ENCODE measurements at places on chromosomes 4 and X.

DNA sequence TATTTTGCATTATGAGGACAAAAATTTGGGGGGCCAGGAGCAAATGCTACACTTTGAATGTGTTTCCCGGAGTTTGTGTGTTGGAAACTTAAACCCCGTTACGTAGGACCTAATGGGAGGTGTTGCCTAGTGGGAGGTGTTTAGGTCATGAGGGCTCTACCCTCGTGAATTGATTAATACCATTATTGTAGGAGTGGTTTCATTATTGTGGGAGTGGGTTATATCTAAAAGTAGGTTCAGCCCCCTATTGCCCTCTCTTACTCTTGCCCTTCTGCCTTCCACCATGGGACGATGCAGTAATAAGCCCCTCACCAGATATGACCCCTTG lies 15.5 kb downstream of the UBA6 start:
- DNase-seq: no peak

DNA sequence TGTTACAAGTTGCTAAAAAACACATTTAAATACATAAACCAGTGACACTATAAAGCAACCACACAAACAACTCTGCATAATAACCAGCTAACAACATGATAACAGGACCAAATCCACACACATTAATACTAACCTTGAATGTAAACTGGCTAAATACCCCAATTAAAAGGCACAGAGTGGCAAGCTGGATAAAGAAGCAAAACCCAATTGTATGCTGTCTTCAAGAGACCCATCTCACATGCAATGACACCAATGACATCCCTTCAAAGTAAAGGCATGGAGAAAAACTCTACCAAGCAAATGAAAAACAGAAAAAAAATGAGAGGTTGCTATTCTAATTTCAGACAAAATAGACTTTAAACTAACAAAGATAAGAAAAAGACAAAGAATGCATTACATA lies 34.4 kb upstream of the USP46 start:
- DNase-seq: no peak

DNA sequence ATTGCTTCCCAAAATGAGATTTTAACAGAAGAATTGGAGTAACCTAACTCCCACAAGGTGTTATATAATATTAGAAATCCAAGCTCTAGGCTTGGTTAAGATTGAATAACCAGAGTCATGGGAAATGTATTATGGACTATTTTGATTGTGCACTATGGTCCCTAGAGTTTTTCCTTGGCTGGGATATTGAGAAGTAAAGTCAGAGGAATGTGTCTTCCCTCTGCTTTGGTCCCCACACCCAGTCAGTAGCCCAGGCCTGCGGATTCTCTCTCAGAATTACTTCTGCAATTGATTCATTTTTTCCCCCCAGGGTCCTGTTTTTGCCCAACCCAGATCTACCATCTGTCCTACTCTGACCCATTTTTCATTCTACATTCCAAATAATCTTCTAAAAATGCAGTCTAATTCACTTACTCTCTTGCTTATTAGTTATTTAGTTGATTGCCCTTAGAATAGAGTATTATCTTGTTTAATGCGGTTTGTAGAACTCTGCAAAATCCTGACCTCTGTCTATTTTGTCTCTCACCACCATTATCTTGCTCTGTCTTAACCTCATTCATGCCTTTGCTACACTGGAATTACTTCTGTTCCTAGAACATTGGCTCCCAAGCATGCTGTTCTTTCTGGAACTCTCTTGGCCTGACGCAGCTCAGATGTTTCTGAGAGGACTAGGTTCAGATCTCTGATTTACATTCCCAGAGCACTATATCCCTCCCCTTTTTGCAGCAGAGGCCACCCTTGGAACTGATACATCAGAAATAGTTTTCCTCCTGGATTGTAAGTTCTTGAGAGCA lies 23.6 kb downstream of the GUCY1A1 start:
- no peak for DNase-seq

- DNase-seq: no peak
Measured at GRCh38 chr4:139319571-139319970, 17.3 kb upstream of the NDUFC1 start.

DNA sequence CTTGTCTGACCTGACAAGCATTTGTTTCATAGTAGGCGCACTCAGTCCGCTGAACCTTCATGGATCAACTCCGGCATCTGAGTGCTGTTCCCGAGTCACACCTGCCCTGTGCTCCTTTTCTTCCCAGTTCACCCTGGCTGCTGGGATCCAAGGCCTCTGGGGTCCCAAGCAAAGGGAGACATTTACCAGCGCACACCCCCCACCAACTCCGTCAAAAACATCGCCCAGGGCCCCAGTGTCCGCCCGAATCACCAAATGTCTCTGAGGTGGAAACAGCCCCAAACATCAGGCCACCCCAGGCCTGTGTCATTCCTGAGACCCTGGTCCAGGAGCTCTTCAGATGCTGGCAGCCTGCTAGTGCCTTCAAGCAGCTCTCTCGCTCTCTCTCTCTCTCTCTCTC lies 5.1 kb downstream of the BLOC1S4 start:
- DNase-seq: no peak

GRCh38 chr4:7515390-7515902 lies 80.7 kb upstream of the PSAPL1 start:
- no peak for DNase-seq

DNA sequence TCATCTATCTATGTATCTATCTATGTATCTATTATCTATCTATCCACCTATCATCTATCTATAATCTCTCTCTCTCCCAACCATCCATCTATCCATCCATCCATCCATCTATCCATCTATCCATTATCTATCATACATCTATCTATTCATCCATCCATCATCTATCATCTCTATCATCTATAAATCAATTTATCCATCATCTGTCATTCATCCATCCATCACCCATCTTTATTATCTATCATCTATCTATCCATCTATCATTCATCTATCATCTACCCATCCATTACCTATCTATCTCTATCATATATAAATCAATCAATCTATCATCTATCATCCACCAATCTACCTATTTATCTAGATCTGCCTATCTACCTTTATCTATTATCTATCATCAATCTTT lies 69.4 kb upstream of the PPP2R3B start:
- DNase-seq: no peak

GRCh38 chr4:76841026-76841425 lies 56.9 kb downstream of the SOWAHB start:
- no peak for DNase-seq

DNA sequence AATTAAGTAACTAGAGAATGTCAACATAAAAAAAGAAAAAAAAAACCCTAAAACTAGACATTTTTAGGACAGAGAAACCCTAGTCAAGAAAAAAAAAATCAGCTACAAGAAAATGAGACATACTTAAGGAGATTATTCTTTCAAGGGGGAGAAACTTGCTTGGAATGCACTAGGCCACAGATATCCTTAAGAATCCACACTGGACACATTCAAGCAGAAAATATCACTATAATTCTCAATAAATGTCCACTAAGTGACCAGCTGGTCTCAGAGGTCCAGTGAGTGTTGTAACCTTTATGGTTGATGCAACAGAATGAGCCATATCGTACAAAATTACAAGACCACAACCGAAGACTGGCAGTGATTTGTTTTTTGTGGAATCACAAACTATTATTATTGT lies 15.6 kb upstream of the IBSP start:
- DNase-seq: no peak

GRCh38 chr4:163544407-163545038 lies 50.0 kb downstream of the TMA16 start:
- peak; percentile 67 for DNase-seq

GRCh38 chr4:161187569-161187968 lies 976.2 kb downstream of the FSTL5 start:
- no peak for DNase-seq

DNA sequence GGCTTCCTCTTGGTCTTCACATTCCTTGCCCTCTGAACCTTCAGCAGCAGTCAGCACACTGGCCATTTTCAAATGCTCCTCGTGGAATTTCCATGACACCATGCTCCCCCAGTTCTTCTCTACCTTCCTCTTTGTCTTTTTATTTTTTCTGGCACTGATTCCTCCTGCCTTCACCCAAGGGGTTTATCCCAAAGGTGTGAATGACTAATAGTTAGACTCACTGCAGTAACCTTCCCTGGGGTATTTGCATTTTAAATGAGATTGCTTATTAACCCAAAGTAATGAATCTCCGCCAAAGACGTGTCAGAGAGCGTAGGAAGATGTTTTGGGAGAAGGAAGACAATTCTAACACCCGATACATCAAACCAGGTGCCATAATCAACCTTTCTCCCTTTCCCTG lies 36.2 kb downstream of the CD40LG start:
- no peak for DNase-seq
